ENCODE measurements at places on chromosomes 11 and 22.

GRCh38 chr11:130636722-130637464, 188.4 kb downstream of the ADAMTS15 start:
- no peak for DNase-seq

GRCh38 chr22:30005213-30005857, 74.9 kb upstream of the HORMAD2 start:
- DNase-seq, result no peak

DNA sequence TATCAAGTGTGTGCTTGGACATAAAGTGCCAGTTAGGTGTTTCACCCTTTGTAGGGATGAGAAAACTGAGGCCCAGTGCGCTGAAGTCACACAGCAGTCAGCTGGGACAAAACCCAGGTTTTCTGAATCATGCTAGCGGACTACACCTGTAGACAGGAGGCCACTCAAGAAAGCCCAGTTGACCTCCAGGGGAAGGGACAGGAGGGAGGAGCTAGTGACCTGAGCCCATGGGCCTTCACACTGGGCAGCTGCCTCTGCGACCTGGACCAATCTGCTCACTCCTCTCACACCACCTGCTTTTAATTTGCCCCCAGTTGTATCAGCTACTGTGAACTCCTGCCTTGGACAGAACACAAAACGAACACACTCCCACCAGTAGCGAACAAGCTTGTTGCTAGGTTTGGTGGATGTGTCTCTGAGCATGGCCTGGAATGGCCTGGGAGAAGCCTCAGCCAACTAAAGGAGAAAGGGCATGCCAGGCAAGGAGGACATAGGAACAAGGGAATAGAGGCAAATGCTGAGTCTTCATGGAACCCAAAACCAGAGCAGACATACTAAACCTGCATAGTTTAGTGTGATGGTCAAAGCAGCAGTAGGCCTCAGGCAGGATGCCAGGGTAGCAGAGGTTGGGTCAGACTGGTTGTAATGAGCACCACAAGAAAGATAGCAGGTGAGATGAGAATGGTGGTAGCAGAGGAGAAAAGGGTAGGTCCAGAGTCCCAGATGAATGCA, 7.2 kb downstream of the LMO1 start:
- DNase-seq, result no peak

DNA sequence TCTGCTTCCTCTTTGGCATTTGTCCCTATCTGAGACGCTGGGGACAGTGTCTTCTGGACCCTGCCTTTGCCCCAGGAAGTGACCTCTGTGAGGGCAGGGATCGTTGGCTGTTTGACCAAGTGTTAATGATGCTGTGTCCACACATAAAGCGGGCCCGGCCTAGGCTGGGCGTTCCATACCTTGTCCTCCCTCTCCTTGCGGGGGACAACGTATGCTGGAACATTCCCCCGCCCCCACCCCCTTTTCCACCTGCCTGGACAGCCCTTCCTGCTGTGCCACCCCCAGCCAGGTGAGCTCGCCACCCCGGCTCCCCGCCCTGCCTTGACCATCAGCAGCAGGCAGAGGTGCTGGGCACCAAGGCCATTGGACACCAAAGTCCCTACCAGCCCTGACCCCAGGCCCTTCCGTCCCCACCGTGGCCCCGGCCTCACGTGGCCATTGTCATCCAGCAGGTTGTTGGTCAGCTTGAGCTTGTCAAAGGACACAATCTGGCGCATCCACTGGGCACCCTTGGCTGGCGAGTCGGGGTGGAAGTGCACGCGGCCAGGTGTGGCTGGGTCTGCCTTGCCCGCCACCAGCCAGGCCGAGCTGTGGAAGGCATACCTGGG, 4.1 kb upstream of the NUDT8 start:
- no peak for DNase-seq

DNA sequence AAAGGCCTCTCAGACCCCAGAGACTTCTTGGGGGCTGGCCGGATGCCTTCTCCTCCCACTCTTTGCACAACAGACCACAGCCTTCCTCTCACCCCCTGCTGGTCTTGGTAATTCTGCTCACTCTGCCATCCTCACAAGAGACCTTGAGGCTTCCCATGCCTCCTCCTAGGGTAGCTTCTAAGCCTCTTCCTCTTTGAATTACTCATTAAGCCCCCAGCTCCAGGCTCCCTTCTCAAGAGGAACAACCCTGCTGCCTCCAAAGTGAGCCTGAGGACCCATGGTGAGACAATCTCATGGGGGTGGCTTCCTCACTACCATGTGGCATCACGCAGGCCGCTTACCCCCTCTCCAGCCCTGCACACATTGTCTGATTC, 184.6 kb upstream of the SYT13 start:
- no peak for DNase-seq

- no peak for DNase-seq
Observed at GRCh38 chr22:20013382-20013871, 3.2 kb downstream of the ARVCF start.

DNA sequence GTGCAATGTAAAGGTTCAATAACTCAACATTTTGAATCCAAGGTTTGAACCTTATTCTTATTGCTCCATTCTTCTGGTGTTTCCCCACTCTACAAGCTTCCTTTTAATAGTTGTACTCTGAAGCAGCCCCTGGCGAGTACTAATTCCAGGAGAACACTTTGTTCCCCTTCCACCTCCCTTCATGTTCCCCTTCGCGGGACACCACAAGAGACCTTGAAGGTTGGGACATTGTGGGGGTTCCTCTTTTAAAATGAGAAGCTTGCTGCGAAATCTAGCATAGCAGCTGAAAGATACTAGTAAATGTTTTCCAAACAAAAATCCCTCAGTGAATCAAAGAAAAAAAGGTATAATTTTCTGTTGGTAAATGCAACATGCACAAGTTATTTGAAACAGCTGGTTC, 626.3 kb upstream of the LRRC4C start:
- no peak for DNase-seq

- DNase-seq, result no peak
Observed at GRCh38 chr11:19352072-19352770, 111.5 kb upstream of the E2F8 start.

GRCh38 chr22:45819305-45819704, 147.7 kb downstream of the ATXN10 start:
- no peak for DNase-seq

DNA sequence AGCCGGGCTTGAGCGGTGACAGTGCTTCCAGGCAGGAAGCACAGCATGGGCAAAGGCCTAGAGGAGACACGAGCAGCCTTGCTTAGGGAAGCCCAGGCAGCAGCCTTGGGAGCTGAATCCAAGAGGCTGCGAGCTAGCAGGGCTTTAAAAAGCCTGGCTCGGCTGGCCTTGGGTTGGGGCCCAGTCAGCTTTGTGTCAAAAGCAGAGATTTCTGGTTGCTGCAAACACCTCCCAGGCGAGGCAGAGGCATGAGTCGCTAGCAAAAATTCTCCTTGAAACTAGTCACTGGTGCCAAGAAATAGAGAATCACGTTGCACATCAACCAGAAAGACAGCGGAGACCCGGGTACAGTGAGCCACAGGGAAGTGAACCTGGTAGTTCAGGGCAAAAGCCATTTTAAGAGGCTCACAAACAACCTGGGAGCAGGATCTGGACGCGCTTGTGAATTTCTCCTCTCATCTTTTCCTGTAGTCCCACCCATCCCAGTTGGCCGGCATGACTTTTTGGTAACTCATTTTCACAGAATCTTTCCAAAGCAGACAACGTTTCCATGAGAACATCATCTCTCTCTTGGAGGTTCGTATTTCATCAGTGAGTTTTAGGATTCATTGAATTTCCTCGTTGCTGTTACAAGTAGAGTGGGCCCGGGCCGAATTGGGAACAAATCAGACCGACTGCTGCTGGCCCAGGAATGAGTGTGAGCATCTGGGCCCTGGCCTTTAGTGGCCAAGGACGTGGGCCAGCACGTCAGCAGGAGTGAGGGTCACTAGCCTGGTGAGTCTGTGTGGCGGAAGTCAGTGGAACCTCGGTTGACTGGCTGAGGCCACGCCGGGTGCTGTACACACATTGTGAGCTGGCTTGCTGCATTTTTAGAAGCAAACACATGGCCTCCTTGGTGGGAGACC, 16.4 kb upstream of the FGF4 start:
- no peak for DNase-seq

DNA sequence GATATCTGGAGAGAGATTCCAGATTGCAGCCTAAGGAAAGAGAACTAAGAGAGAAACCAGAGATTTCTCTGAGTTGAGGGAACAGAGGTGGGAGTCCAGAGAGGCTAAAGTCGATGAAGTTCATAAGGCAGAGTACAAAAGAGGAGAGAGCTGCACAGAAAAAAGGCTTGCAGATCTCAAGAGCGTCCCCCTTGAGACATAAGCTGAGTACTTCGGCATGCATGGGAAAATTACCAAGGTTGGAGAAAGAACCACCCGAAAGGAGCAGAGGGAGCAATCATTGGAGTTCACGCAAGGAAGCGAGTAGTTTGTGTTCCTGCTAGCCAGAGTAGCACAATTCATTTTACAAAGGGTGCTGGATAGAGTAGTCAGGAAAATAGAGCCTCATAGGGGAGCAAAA, 293.5 kb downstream of the TMEM135 start:
- DNase-seq, result no peak

- no peak for DNase-seq
Observed at GRCh38 chr11:8266246-8267241, 2.9 kb upstream of the LMO1 start.

GRCh38 chr11:133409799-133410198, 122.5 kb downstream of the OPCML start:
- DNase-seq, result no peak

DNA sequence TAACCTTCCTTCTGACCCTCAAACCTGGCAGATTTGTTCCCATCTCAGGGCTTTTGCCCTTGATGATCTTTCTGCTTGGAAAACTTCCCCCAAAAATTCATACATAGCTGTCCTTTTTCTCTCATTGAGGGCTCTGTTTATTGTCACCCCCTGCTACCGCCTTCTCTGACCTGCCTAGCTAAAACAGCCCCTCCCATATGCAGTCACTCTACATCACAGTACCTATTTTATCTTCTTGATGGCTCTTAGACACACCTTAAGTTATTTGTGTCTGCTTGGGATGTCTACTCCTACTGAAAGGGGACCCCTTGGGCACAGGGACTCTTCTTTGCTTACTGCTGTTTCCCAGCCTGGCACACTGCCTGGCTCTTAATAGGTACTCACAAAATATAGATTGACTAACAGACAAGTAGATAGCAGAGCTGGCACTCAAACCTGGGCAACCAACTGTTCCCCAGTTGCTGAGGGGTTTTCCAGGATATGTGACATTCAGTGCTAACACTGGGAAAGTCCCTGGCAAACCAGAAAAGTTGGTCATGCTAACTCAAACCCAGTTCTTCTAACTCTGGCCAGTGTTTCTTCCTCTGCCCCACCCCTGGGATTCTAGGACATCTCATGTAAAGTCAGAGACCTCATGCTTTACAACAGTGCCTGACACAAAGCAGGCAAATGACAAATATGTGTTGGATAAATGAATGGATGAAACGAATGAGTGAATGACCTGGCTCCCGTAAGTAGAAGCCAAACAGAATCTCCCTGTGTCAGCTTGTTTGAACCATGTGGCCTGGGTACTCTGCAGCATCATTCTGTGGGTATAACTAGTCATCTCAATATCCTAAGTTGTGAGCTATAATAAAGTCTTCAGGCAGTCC, 19.8 kb upstream of the FJX1 start:
- DNase-seq, result peak; percentile 42

GRCh38 chr22:41249442-41249841, 8.7 kb upstream of the CHADL start:
- DNase-seq, result no peak

GRCh38 chr22:43272869-43273318, 70.3 kb downstream of the SCUBE1 start:
- DNase-seq, result no peak

GRCh38 chr11:86524620-86525352, 147.6 kb downstream of the ME3 start:
- no peak for DNase-seq

GRCh38 chr11:130671801-130672700, 223.6 kb downstream of the ADAMTS15 start:
- peak; percentile 7 for DNase-seq

DNA sequence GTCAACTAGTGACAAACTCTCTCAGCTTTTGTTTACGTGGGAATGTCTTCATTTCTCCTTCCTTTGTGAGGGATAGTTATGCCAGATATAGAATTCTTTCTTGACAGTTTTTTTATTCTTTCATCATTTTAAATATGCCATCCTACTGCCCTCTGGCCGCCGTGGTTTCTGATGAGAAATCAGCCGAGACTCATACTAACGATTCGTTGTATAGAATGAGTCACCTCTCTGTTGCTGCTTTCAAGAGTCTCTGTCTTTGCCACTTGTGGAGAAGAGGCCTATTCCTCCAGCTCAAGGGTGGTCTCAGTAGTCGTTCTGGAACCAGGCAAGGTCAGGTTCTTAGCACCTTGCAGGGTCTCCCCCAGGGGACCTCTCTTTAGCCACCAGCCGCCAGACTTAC, 8.0 kb downstream of the MYO7A start:
- DNase-seq, result peak; percentile 78

- DNase-seq, result no peak
Observed at GRCh38 chr11:96841792-96842191, 452.0 kb downstream of the JRKL start.
